ENCODE measurements at places on chromosomes 6 and 20.

- no peak for DNase-seq
These were observed 34.5 kb upstream of the HBS1L start for GRCh38 chr6:135088818-135089809.

- DNase-seq = no peak
These were observed 60.9 kb downstream of the BCAS4 start for GRCh38 chr20:50855498-50856474.

GRCh38 chr6:29561606-29562181 lies 2.2 kb upstream of the UBD start:
- no peak for DNase-seq

GRCh38 chr6:5636210-5637030 lies 370.3 kb downstream of the NRN1 start:
- DNase-seq = no peak

DNA sequence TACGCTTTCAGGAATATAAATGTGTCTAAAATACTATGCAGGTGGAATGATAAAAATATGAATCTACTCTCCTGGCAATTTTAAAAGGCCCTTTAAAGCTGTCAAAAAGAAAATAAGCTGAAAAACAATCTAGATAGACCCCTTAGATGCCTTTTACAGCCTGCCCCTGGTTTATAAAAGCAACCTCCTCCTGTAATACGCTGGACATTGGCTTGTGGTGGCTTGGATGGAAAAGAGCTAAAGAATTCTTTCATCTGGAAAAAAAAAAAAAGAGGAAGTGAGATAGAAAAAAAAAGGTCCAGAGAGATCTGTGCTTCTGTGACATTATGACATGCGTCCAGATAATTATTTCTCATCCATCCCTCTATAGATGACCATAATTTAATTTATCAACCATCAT lies 115.9 kb upstream of the NRSN1 start:
- DNase-seq = no peak

GRCh38 chr6:160007145-160007544 lies 38.3 kb downstream of the IGF2R start:
- no peak for DNase-seq

DNA sequence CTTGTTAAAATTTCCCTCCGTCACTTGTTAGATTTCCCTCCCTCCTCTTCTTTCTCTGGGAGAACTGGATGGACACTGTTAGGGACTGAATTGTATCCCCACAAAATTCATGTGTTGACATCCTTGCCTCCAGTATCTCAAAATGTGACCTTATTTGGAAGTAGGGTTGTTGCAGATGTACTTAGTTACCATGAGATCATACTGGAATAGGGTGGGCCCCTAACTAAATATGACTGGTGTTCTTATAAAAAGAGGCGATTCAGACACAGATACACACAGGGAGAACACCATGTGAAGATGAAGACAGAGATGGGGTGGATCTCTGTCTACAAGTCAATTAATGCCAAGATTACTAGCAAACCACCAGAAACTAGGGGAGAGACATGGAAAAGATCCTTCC lies 139.5 kb downstream of the ALDH8A1 start:
- DNase-seq = no peak

DNA sequence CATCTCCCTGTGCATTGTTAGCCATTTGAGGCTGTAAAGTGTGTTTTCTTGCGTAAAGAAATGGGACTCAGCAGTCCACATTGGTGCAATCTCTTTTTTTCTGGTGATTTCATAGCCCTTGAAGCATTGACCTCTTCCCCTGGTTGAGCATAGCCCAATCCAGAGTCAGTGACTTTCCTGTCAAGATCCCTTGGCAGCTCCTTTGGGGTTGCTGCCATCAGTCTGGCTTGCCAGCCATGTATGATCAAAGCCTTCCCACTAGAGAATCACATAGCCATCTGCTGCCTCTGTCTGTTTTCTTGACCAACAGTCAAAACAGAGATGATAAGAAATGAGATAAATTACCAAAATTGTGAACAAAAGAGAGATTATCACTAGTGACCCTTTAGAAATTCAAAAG lies 19.6 kb downstream of the HLA-A start:
- no peak for DNase-seq

- DNase-seq = no peak
These were observed 367 bp upstream of the PCIF1 start for GRCh38 chr20:45934046-45934585.

GRCh38 chr20:40279390-40279789 lies 409.6 kb downstream of the MAFB start:
- DNase-seq = no peak

DNA sequence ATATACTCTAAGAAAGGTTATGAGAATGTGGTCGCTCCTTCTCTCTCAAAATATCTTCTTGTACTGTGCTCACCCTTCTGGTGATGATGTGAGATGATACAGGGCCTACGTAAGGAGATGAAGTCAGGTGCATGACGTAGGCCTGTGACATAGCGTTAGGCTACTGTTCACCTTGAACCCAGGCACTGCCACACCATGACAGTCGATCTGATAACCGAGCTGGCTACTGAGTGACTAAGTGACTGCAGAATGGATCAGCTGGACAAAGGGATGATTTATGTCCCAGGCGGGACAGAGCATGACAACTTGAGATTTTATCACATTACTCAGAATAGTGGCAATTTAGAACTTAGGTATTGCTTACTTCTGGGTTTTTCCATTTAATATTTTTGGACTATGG lies 11.2 kb downstream of the SLC24A3 start:
- DNase-seq = no peak

DNA sequence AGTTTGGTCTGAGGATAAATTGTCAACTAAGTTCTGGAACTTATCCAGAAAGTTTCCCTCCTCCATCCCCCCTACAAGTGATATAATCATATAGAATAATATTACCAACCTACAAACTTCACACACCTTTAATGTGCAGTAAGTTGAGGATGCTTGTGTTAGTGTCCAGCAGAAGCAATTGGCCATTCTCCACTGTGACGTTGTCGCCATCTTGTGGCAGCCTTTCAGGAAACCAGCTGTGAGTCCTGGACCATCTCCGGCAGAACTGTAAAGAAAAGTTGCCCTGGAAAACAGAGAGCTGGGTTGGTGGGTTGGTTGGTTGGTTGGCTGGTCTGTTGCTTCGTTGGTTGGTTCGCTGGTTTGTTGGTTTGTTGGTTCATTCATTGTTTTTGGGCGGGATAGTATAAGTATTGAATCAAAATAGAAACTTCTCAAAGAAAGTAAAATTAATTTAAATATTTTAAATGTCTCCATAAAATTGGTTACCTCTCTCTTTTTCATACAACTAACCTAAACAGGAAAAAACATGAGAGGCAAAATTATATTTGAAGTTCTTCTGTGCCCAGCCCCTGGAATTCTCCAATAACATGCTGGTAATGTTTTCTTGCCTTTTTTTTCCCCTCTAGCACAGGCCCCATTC lies 127.5 kb downstream of the PKHD1 start:
- DNase-seq = no peak

All from stimulated activated naive CD4-positive, alpha-beta T cell (primary cell).